Left renal pelvis (tissue), 4 donors: ENCODE measurements at places on chromosomes 13 and 19.

GRCh38 chr19:1053176-1054101 is 13.5 kb upstream of the ARHGAP45 start:
- no peak for DNase-seq

DNA sequence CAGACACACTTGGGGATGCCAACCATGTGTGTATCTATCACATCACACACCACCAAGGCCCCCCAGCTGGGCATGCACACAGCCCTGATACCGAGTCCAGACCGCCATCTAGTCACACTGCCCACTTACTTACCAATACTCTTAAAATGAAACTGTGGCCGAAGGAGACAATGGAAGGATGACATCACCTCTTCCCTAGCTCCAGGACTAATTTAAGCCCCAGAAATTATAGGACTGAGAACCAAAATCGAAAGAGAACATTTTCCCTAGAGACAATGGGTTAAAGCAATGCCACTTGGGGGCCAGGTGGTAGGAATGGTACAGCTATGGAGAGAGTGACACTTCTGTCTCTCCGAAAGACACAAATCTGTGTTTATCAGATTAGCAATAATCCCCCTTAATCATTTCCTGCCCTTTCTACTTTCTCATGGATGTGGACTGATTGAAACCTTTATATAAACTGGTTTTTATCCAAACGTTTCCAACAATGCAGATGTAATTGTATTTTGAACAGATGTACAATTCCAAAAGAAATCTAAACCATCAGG is 663 bp upstream of the GGACT start:
- DNase-seq, result no peak

GRCh38 chr19:12825254-12826131 is 8.9 kb downstream of the RTBDN start:
- no peak for DNase-seq

DNA sequence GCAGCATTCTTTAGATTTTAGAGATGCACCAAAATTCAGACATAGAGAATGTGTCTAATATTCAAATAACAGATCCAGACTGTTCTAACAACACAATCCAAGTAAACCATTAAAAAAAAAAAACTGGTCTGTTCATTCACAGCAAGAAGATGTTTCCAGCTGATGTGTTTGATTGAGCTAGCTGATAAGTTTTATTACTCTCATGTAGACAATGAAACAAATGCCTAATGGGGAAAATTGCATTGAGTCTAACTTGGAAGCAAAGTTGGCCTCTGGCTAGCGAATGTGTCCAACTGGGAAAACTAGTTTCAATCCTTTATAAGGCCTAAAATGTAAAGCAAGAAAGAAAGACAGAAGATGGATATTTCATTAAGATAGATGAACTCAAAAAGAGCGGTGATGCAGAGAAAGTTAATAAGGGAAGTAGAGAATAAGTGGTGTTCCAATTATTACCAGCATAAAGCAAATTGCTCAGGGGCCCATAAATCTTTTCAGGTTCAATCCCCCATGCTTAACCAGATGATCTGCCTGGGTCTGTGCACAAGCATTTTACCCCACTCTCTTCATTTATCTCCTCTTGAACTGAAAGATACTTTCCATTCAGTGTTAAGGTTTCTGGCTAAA is 54.2 kb downstream of the PCDH9 start:
- DNase-seq, result no peak
